Activated T-helper 17 cell treated with anti-CD3 and anti-CD28 coated beads, Interleukin-2, amount 50 U/mL, for 72 hours (primary cell): ENCODE measurements at places on chromosomes 11 and 22. TPM values are rescaled to one million over a fixed set of nuclear protein-coding genes. Genes with fewer than 3 reads are reported as not detected.

- ATAC-seq, result no peak
Measured at GRCh38 chr11:19589567-19590260, 122.9 kb upstream of the NAV2 start.

DNA sequence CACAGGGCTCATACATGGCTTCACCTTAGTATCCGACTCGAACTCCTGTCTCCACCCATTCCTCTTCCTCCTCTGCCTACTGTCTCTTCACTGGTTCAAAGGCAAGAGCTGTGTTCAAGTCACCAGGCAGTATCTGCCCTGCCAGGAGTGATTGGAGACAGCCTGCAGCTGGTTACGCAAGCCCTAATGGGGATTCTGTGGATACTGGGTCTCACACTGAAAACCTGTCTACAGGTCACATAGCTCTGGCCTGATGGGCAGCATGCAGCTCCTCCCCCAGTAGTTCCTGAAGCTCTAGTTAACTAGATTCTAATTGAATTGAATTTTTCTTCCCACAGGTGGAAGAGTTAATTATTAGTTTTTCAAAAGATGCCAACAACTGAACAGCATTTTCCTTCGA lies 332.2 kb downstream of the TMEM135 start:
- no peak for ATAC-seq

DNA sequence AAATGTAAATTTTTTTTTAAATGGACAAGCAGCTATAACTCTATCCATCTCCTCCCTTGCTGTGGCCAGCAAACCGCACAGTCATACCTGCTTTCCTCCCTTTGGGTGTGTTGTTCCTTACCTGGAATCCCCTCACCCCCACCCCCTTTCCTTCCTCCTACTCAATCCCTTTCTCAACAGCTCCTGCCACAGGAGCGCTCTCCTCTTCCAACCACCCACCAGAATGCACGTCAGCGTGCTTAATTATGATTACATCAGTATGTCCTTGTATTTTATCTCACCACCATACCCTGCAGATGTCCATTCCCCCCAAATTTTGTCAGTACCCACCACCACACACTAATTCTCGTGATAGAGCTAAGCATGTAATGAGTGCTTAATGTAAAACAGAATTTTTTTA lies 60.9 kb upstream of the LMO2 start:
- no peak for ATAC-seq

DNA sequence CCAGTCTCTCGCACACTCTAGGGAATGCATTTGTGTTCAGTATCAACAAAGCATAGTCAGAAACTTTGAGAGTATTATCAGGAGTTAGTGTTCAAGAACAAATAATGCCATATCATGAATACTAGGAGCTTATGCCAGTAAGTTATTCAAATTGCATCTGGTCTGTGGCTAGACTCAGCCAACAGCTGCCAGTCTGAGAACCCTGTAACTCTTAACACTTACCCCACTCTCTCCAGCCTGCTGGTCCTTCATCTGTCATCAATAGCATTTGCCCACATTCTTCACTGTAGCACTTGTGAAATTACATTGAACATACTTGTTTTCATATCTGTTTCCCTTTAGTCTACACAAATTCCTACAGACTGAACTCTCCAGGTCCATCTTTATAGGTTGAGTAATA lies 1157.5 kb upstream of the RAG2 start:
- ATAC-seq, result no peak

The LRRC74B gene
- total RNA-seq, result not detected

DNA sequence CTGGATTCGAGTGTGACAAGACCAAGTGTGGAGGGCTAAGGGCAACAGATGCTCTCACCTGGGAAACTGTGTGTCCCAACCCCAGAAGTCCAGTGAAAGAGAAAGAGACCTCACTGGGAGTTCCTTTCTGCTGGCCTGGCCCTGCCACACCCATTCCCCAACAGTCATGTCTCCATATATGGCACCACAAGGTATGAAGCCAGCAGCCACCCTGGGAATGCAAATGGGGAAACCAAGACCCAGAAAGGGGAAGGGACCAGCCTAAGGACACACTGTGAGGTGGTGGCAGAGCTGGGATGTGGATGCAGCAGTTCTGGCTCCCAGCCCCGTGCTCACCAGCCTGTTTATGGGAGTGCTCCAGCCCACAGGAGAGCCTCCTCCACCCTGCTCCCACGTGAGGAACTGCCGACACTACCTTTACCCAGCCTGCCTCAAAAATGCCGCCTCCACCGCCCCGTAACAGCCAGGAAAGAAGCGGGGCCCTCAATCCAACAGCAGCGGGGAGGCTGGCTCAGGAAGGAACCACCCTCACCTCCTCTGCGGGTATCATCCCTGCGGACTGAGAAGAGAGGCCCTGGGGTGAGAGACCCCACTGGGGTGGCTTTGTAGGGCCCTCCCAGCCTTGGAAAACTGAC lies 12.6 kb downstream of the LMO1 start:
- ATAC-seq, result no peak

- ATAC-seq, result no peak
Measured at GRCh38 chr11:5489576-5490357, 1.3 kb downstream of the OR52D1 start.

- no peak for ATAC-seq
Measured at GRCh38 chr11:66848671-66849500, 5.6 kb downstream of the RCE1 start.

- ATAC-seq, result no peak
Measured at GRCh38 chr22:43622886-43623285, 189.2 kb downstream of the EFCAB6 start.

The SYT8 gene
- total RNA-seq, result not detected

DNA sequence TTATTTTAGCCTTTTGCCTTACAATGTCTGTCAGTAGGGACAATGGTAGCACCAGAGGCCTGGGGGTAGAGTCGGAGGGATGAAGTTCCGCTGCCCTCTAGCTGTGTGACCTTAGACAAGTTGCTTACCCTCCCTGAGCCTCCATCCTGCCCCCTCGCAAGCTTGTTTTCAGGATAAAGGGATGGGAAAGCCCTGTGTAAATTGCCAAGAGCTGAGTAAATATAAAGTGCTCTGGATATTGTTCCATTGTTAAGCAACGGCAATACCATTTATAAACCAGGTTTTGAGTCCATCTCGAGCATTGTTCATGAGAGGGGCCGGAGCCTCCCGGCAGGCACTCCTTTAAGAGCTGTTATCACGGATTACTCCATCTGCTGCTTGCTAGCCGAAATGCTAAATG lies 72.9 kb downstream of the ZBTB16 start:
- no peak for ATAC-seq

- ATAC-seq, result peak; percentile 30
Measured at GRCh38 chr11:44950031-44950624, 555 bp downstream of the TP53I11 start.

DNA sequence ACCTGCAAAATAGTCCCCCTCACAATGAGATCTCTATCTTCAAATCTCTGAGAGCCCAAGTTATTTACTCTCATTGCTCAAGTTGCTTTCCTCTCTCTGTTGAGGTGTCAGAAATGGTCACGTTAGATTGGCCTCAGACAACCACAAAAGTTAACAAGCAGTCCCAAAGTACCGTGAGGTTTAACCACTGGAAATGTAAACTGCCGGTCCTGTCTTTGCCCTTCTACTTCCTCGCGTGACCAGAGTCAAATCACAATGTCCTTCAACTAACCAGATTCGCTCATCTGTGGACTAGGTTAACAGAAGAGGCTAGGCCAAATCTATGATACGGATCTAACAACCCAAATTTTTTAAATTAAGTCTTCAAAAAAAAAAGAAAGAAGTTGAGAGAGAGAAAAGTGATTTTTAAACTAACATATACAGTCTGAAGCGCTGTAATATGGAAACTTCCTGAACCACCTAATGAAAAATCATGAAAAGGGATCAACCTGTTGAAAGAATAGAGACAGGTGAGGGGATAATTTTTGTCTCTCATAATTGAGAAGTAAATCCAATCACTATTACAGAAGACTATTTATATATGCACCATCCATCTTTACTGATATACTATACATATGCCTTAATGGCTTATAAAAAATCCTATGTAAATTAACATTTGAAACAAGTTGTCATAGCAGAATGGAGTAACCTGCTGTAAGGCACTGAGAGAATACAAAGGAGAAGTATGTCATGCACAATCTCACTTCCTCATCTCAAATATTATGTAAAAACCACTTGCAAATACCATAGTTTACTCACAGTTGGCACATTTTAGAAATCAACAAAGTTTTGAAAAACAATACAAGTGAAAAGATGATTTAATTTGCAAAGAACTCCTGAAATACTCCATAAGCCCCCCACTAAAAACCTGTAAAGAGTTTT lies 3.3 kb upstream of the JAML start:
- peak; percentile 9 for ATAC-seq

GRCh38 chr11:1307163-1307870 lies 2.1 kb downstream of the TOLLIP start:
- no peak for ATAC-seq

- ATAC-seq, result no peak
Measured at GRCh38 chr11:76276046-76276780, 69.9 kb upstream of the WNT11 start.

The LMO1 gene
- not detected for total RNA-seq

DNA sequence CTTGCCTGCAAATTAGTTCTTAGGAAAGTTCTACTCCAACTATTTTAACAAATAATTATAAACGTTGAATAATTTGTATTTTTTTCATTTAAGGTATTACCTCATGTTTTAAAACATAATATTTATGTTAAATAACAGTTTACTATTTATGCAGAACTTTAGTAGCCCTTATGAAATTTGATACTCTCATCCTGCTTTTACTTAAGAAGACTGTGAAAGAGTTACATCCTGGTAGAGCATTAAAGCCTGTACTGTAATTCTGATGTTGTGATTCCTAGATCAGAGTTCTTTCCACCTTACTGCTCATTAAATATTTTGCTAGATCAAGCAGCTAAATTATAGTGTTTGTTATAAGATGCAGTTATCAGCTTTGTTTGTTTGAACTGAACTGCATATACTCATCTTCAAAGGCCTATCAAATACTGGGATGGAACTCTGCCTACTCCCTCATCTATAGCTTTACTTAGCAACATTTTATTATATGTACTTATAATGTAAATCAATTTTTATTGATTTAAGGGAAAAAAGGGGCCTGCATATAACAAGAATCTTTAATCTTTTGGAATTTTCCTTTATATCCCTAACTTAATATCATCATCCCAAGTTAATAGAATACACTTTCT lies 304.2 kb downstream of the DYNC2H1 start:
- ATAC-seq, result no peak

The SLC37A4 gene
- 36.8 TPM for total RNA-seq

The NFAM1 gene
- total RNA-seq, result 0.15 TPM

DNA sequence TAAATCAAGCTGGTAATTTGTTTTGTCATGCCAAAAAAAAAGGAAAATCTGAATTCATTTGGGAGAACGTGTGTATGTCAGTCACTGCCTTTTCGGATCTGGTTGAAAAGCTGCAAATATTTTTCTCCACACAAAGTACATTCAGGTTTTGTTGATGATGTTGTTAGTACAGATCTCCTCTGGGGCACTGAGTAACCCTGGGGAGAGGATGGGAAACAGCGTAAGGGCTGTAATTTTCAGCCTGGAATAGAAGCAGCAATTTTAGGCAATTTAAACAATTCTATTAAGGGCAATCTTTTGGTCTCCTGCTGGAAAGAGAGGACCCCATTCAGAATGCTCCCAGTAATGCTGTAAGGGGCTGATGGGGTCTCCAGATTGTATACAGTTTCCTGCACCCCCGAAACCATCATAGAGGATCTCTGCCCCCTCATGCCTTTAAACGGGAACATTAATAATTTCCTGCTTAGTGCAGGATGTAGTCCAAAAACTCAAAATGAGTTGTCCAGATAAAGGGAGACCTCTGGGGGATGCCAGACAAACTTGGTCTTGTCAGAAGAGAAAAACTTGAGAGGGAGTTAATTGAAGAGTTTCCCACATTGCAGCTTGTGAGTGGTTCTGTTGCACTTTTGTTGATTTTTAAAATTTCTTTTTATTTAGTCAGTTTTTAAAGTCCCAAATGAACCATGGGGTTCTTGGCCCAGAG lies 132.3 kb downstream of the COMMD9 start:
- ATAC-seq, result no peak

GRCh38 chr22:24685531-24686190 lies 82.7 kb downstream of the GGT1 start:
- no peak for ATAC-seq

The SPCS2 gene
- total RNA-seq, result 143 TPM

The IFTAP gene
- 0.80 TPM for total RNA-seq

The SMTNL1 gene
- total RNA-seq, result not detected

GRCh38 chr11:36350137-36350513 lies 54.0 kb downstream of the PRR5L start:
- no peak for ATAC-seq

DNA sequence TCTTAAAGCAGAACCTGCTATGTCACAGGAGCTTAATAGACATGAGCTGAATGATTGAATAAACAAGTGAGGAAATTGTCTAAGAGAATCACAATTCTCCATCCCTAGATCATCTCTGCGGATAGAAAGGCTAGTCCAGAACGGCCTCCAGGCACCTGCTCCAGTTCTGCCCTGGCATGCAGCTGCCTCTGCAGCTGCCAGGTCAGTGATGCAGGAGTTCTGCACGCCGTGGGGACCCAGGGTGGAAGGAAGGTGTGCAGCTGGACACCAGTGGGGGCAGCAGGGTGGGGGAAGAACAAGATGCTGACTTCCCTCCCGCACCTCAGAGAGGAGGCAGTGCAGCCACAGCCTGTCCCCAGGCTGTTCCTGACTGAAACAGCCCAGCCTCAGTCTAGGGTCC lies 192.1 kb upstream of the NCAM1 start:
- no peak for ATAC-seq

DNA sequence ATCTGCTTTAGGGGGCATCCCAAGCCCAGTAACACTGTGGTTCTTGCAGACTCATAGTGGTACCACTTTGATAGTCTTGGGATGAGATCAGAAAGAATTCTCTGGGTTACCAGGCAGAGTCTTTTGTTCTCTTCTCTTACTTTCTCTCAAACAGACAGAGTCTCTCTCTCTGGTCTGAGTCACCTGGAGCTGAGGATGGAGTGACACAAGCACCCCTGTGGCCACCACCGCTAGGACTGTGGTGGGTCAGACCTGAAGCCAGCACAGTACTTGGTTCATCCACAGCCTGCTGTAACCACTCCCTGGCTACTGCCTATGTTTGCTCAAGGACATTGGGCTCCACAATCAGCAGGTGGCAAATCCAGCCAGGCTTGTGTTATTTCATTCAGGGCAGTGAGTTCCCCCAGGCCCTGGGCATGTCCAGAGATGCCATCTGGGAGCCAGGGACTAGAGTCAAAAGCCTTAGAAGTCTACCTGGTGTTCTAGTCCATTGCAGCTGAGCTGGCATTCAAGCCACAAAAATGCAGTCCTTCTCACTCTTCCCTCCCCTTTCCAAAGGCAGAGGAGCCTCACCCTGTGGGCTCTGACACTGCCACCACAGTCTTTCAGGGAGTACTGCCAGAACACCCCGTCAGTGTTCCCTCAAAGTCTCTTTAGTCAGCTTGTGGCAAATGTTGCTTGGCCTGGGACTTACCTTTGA lies 29.9 kb downstream of the ENDOD1 start:
- ATAC-seq, result peak; percentile 73

The MAPK8IP2 gene
- 0.65 TPM for total RNA-seq
